ENCODE measurements at places on chromosomes 2 and 18. TPM values are rescaled to one million over a fixed set of nuclear protein-coding genes. Genes with fewer than 3 reads are reported as not detected.

- no peak for DNase-seq
Observed at GRCh38 chr18:63346480-63347183, 20.4 kb downstream of the KDSR start.

DNA sequence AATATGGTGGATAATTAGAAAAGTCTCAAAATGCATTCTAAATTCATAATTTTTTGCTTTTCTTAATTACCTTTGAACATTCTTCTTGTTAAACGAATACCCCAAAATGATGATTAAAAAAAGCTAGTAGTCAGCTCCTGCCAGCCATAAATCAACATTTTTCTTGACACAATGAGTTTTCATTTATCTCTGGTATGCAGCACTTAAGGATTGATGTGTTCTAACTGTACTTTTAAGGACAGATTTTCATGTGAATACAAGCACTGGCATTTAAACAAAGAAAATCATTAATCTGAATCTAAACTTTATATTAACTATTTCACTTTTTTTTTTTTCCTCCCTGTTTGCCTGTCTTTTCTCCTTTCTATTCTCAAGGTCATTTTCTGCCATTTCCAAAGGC lies 976.8 kb downstream of the TMEM182 start:
- no peak for DNase-seq

ALK gene
- total RNA-seq, result not detected

DNA sequence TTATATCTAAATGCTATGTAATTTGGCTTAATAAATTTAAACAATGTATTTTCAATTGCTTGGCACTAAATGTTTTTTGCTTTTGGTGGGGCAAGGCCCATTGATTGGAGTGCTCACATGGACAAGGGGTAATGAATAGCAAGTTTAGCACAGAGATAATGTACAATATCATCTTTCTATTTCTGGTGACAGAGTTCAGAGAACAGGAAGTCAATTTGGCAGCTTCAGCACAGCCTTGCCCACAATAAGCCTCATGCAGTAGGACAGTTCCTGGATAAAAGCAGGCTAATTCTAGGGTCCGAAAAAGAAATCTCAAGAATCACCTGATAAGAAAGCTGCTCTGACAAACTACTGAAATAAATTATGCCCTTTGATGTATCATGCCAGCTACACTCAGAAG lies 443.9 kb upstream of the FSHR start:
- no peak for DNase-seq

GRCh38 chr2:119672161-119672862 lies 6.7 kb upstream of the TMEM177 start:
- DNase-seq, result no peak

- DNase-seq, result no peak
Observed at GRCh38 chr2:238139196-238140039, 950 bp downstream of the KLHL30 start.

DNA sequence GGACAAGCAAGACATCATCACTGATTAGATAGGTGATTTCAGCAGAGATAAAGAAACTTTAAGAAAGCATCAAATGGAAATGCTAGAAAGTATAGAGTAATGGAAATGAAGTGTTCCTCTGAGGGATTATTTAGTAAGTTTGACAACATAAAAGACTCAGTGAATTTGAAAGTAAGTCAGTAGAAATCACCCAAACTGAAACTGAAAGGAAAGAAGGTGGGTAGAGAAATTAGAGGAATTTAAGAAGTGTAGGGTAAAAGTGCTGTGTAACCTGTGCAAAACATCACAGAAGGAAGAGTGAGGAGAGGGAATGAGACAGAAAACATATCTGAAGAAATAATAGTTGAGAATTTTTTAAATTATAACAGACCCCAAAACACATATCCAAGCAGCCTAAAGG lies 343.1 kb downstream of the CBLN2 start:
- no peak for DNase-seq

DNA sequence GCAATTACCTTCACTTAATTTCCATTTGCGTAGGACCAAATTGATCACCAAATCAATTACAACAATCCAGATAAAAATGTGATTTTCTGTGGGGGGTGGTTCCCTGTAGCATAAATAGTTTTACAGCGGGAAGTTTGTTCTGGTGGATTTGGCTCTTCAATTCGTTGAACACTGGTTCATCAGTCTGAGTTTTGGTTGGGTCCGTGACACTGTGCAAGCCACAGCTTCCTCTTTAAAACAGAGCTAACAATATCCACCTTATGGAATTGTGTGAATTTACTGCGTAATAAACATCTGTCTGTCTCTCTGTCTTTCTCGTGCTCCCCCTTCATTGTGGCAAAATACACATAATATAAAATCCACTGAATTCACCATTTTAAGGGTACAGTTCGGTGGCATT lies 310.8 kb downstream of the TGIF1 start:
- DNase-seq, result no peak

ZNF385B gene
- total RNA-seq, result 0.21 TPM

DNA sequence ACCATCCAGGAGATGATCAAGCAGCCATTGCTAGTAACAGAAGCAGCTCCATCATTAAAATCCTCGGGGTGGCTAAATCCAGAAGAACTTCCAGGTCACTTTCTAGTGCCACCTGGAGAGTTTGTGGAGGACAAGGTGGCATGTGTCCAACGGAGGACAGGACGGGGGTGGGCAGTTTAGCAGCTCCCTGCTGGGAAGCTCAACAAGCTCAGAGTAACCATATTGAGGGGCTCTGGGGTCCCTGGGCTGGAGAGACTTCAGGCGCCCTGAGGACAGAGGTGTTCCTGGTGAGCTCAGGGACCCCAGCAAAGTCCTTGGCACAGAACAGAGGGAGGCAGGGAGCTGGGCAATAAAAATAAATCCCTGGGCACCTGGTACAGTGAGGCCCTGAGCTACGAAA lies 140.0 kb upstream of the FHL2 start:
- DNase-seq, result no peak

GRCh38 chr18:499776-500631 lies 497 bp downstream of the COLEC12 start:
- no peak for DNase-seq

DNA sequence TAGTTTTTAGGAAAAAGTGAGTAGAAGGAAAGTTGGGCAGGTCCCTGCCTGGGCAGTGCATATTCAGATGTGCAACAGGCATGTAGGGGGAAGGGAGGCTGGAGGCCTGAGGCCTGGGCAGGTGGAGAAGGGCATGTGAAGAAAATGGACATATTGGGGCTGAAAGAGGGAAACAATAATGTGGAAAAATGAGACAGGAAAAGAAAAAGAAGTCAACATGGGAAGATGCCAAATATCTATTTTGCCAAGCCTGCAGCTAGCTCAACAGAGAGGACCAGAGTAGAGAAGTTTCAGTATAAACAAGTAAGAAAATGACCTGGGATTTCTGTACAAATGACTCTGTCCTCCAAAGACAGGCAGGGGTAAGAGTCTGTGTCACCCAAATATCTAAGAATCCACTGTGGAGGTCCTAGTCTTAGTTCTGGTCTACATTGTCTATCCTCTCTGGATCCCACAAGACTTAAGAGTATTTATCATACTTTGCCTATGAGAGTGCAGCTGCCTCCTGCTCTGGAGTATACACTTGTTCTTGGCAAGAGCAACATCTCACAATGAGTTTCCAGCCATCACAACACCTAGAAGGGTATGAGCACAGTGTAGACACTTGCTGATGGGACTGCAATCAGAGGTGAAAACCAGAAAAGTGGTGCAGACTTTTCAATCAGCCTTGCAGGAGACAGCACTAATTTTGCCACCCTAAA lies 80.2 kb downstream of the CLHC1 start:
- no peak for DNase-seq

ATOH8 gene
- total RNA-seq, result 239 TPM

RAD51AP2 gene
- not detected for total RNA-seq

- DNase-seq, result no peak
Observed at GRCh38 chr2:42859006-42859552, 66.7 kb upstream of the HAAO start.

DAW1 gene
- total RNA-seq, result not detected

SLC30A3 gene
- 7.6 TPM for total RNA-seq

DNA sequence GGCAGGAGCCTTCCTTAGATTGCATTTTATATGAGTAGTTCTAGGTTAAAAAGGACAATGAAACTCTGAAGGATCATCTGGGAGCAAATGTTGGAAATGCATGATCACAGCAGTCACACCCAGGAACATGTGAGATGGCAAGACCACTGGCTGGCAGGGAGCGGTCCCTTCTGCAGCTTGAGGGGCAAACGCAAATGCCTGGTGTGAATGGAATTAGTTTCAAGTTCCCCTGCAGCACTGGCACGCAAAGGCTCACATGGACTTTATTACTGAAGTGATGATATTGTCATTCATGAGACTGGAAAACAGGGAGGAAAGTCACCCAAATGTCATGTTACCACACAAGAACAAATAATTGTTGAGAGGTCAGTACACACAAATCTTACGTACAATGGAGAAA lies 223.3 kb downstream of the FBXO15 start:
- no peak for DNase-seq

GRCh38 chr2:72973566-72974435 lies 56.5 kb downstream of the EMX1 start:
- no peak for DNase-seq

DNA sequence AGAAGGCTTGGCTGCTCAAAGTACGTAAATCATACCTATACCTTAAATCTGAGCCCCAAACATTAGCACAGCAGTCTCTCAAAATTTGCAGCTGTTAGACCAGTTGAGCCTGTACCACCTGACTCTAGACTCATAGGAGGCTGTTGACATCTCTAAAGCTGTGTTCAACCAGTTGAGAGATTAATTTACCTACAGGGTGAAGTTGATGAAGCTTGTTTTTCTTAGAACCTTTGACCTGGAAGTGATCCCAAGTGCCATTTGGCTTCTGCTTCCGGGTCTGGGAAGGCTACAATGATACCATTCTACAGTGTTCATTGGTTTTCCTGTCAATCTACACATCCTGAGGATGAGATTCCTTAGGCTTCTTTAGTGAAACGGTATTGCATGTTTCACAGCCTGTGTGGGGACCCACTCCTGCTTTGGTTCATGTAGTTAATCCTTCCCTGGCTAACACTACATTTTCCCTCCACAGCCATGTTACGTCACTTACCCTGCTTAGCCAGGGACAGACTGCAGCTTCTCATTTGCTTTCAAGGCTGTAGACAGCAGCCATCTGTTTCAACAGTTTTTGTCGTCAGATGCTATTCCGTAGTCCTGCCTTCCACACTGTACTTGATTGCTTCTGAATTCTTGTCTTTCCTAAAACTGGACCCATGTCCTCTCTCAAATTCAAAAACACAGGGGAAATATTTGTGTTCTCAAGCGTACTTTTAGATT lies 4.7 kb upstream of the IL1RL2 start:
- no peak for DNase-seq

DNA sequence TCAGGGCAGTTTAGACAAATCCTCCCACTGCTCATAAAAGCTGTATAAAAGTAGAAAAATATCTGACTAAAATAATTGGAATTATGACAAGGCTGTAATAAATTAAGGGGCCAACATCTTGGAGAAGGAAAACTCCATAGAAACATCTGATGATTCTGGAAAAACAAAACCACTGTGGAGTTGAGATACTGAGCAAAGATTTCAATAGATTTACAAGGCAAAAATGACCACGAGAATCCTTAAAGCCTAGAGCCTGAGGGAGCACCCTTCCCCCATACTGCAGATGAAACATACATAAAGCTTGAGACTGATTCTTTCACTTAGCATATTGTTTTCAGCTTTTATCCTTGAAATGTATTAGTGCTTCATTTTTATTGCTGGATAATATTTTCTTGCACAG lies 286.4 kb upstream of the MMADHC start:
- no peak for DNase-seq

PSMA8 gene
- total RNA-seq, result not detected

GPBAR1 gene
- total RNA-seq, result not detected

CNRIP1 gene
- total RNA-seq, result 37.7 TPM

STPG4 gene
- not detected for total RNA-seq

- no peak for DNase-seq
Observed at GRCh38 chr2:158458617-158458920, 1.8 kb downstream of the PKP4 start.

DUSP19 gene
- total RNA-seq, result 1.3 TPM
